Pulmonary artery endothelial cell (primary cell): ENCODE measurements at places on chromosomes 11 and 22. TPM values are rescaled to one million over a fixed set of nuclear protein-coding genes. Genes with fewer than 3 reads are reported as not detected.

The STK33 gene
- total RNA-seq, result 0.11 and 0.33 TPM in 2 replicates

The OR8G5 gene
- total RNA-seq, result not detected in 2 replicates

The MUC2 gene
- not detected in 2 replicates for total RNA-seq

The ARHGAP20 gene
- total RNA-seq, result 1.8 and 2.6 TPM in 2 replicates
